ENCODE measurements at places on chromosomes 7 and 10.
A peak's percentile ranks its signal among the peaks of the same experiment; 100 is the strongest.

GRCh38 chr7:99579281-99579955 lies 18.6 kb upstream of the TMEM225B start:
- no peak for DNase-seq

- DNase-seq: no peak
Observed at GRCh38 chr10:78354101-78354500, 320.4 kb downstream of the RPS24 start.

DNA sequence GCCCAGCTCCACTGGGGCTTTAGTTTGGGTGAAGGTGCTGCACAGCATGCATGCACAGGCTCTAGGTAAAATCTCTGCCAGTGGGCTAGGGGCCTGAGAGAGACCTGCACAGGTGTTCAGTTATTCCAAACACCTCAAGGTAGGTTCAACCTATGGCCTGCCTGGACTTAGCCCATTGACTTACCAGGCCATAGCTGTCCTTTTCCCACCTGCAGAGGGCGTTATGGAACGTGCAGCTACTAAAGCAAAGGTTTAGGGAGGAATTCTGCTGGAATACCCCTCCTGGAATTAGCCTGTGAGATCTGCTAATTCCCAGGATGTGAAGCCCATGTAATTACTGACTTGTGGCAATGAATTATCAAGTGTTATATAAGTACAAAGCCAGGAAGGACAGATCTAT lies 3.6 kb downstream of the VWC2 start:
- peak; percentile 57 for DNase-seq

DNA sequence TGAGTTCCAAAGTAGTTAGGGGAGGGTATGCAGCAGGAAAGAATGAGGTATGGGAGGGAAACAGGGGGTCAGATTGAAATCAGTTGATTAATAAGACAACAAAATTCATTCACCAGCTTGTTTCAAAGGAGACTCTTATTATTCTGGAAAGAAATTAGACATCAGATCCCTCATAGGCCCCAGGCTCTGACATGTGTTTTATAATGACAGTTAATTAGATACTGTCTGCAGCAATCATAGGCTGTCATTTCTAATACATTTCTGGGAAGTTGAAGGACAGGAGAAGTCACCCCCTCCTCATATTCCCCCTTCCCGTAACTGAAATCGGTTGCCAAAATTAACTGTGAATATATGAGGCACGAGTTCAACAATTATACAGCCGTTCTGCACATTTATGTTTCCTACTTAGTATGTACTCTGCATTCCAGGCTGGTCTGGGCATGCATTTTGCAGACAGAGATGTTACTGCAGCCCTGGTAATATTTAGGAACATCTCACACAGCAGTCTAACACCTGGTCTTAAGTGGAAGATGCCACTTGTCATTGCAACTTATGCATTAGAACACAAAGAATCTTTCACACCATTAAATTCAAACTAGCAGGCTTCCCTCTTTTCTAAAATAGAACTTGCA lies 355.2 kb upstream of the LRGUK start:
- DNase-seq: no peak

GRCh38 chr7:151397026-151397425 lies 12.8 kb downstream of the WDR86 start:
- DNase-seq: no peak

- no peak for DNase-seq
Observed at GRCh38 chr7:83970081-83970480, 224.5 kb downstream of the SEMA3A start.

GRCh38 chr10:93501650-93502049 lies 5.2 kb downstream of the CEP55 start:
- no peak for DNase-seq

DNA sequence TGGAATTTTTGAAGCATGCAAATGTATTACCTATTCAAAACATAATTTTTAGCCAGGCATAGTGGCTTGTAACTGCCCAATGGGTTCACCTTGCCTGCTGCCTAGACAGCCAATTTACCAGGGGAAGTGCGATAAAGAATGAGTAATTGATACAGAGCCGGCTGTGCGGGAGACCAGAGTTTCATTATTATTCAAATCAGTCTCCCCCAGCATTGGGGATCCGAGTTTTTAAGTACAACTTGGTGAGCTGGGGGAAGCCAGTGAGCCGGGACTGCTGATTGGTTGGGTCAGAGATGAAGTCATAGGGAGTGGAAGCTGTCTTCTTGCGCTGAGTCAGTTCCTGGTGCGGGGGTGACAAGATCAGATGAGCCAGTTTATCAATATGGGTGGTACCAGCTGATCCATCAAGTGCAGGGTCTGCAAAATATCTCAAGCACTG lies 29.1 kb upstream of the NRBF2 start:
- DNase-seq: peak; percentile 48

- no peak for DNase-seq
Observed at GRCh38 chr7:2195400-2196246, 37.1 kb downstream of the MAD1L1 start.

GRCh38 chr10:33556620-33557019 lies 222.2 kb upstream of the NRP1 start:
- DNase-seq: no peak

DNA sequence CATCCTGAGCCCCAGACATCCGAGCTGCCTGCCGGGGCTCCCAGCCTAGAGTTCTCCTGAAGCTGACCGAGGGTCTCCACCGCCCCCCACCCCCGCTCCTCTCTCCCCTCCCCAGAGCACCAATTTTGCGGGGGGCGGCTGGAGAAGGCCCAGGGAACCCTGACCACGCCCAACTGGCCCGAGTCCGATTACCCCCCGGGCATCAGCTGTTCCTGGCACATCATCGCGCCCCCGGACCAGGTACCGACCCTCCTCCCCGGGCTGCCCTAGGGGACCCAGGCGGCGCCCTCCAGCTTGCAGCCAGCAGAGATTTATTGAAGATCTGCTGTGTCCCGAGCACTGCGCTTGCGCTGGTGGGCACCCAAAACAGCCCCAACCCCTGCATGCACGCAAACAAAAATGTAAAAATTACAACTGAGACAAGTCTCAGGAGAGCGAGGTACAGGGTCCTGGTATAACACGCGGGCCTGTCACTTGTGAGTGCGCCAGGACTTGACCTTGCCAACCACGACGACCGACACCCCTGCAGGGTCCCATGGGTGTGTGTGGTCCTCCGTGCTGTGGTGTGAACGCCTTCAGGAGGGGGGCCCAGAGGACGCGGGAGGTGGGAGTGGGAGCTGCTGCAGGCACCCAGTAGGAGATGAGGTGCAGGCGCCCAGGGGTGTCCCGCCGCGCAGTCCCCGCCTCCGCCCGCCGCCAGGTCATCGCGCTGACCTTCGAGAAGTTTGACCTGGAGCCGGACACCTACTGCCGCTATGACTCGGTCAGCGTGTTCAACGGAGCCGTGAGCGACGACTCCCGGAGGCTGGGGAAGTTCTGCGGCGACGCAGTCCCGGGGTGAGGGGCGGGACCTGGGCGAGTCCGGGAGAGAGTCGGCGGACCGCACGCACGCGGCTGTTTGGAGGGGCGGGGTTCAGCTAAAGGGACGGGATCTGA lies 3.1 kb downstream of the PCOLCE start:
- no peak for DNase-seq

DNA sequence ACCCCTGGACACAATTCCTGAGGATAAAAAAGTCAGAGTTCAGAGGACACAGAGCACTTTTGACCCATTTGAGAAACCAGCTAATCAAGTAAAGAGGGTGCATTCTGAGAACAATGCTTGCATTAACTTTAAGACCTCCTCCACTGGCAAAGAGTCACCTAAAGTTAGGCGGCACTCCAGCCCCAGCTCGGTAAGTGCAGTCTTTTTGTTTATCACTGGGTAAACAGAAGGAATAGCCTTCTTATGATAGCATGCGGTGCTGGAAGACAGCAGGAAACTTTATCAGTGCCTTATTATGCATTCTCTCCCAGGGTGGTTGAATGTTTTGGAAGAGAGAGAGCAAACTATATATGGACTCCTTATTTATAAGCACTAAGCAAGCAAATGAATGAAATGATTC lies 130.5 kb downstream of the CDK14 start:
- DNase-seq: no peak

- no peak for DNase-seq
Observed at GRCh38 chr10:30557884-30558283, 71.7 kb downstream of the LYZL2 start.

Measured in iPS DF 6.9 (cell line).